ENCODE measurements at places on chromosomes 1 and 21. TPM values are rescaled to one million over a fixed set of nuclear protein-coding genes. Genes with fewer than 3 reads are reported as not detected.

Gene SLC45A1
- total RNA-seq: 0.74 TPM

Gene PRKAB2
- total RNA-seq: 4.4 TPM

Gene BSND
- total RNA-seq: not detected

Gene CXADR
- total RNA-seq: 0.27 TPM

Gene ADORA3
- total RNA-seq: not detected

Gene SELENOF
- 115 TPM for total RNA-seq

Gene FMO5
- not detected for total RNA-seq

Gene ANGPTL1
- total RNA-seq: not detected

Gene CSF3R
- total RNA-seq: 0.25 TPM

Gene ST6GALNAC3
- total RNA-seq: 2.5 TPM

Gene C1orf87
- total RNA-seq: not detected

Gene GBP7
- 0.12 TPM for total RNA-seq

Gene F13B
- total RNA-seq: not detected

Gene ROR1
- total RNA-seq: 0.10 TPM

Gene ZFYVE9
- total RNA-seq: 3.5 TPM

Gene MTARC1
- total RNA-seq: not detected

Gene DPT
- total RNA-seq: not detected

Gene CREB3L4
- 7.4 TPM for total RNA-seq

Gene PLA2G2C
- total RNA-seq: 0.95 TPM

Gene ZBTB8A
- 0.21 TPM for total RNA-seq

Gene SPATA45
- total RNA-seq: not detected

Gene RCSD1
- total RNA-seq: 27.3 TPM

Gene VHLL
- not detected for total RNA-seq

Gene DCST1
- total RNA-seq: not detected

Gene LBR
- 132 TPM for total RNA-seq

Gene A3GALT2
- total RNA-seq: not detected

Gene OBSCN
- 13.5 TPM for total RNA-seq

Gene C1QC
- total RNA-seq: not detected

Gene PTGS2
- 1.8 TPM for total RNA-seq

Gene GPR61
- total RNA-seq: not detected

Gene CD1E
- not detected for total RNA-seq

Gene ITLN1
- not detected for total RNA-seq

Gene PRR9
- not detected for total RNA-seq
